ENCODE measurements at places on chromosomes 12 and 14.

- peaks cover 9% of the 10 kb centered on the region for H3K4me1 ChIP-seq
- peak overlapping the region; percentile 12 for H3K27ac ChIP-seq
- H3K27me3 ChIP-seq: no peaks in the 10 kb centered on the region
Observed at GRCh38 chr12:3034067-3034750, 43.0 kb upstream of the TSPAN9 start.

- no peaks in the 10 kb centered on the region for H3K4me1 ChIP-seq
- H3K27me3 ChIP-seq: no peaks in the 10 kb centered on the region
- no peak for DNase-seq
Observed at GRCh38 chr14:98716133-98716532, 555.9 kb downstream of the BCL11B start.

DNA sequence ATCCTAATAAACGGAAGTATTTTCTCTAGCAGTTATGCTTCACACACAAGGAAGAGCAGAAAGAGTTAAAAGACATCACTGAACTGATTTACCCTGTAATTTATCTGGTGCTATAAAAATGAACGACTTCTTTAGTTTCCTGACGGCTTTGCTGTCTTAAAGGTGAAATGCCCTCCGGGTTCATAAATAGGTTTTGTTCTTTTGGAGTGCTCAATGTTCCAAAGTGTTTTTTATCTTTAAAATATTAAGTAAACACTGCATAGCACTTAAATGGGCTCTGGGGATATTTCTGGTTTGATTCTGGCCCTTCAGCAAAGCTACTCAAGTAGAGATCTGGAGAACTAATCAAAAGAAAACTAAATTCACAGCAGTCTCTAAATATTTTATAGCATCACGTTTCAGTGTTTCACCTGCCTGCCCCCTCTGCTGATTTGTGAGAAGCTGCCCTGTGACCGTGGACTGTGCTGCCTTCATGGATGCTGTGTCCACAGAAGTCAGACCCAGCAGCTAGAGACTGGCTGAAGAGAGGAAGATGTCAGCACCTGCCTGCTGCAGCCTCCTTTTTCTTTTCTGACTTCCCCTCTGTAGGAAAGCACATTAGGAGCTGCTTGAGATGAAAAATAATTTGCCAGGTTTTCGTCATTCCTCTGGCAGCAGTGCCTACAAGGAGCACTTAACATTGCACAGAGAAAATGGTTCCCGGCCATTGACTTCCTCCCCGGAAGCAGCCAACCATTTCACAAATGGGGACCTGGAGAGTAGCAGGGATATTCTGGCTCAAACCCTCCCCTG is 205.1 kb upstream of the FSCB start:
- no peak overlapping the region for H3K27ac ChIP-seq
- no peak for DNase-seq
- H3K4me3 ChIP-seq: no peak overlapping the region
- no peaks in the 10 kb centered on the region for H3K27me3 ChIP-seq
- H3K4me1 ChIP-seq: no peaks in the 10 kb centered on the region
- no peaks in the 10 kb centered on the region for H3K36me3 ChIP-seq

DNA sequence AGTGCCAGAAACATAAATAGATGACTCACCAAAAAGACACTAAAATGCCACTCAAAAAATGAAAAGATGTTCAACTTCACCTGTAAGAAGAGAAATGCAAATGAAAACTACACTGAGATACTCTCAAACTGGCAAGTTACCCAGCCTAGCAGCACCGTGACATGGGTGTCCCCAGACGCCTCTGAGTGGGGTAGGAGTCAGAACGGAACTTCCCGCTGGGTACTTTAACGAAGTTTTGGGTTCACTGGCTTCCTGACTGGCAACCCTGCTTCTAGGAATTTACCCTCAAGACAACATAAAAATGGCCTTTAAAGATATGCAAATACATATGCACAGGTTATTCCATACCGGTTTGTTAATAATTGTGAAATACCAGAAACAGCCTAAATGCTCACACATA is 52.6 kb downstream of the RIMBP2 start:
- no peak overlapping the region for H3K27ac ChIP-seq
- no peak for DNase-seq
- H3K4me1 ChIP-seq: no peaks in the 10 kb centered on the region
- no peak overlapping the region for H3K4me3 ChIP-seq

- no peak overlapping the region for H3K27ac ChIP-seq
- H3K4me3 ChIP-seq: no peak overlapping the region
- no peak for DNase-seq
- no peaks in the 10 kb centered on the region for H3K36me3 ChIP-seq
- H3K27me3 ChIP-seq: no peaks in the 10 kb centered on the region
Observed at GRCh38 chr12:121175383-121176119, 34.4 kb upstream of the P2RX4 start.

GRCh38 chr14:20998139-20998538 is 954 bp upstream of the SLC39A2 start:
- peak overlapping the region; percentile 49 for H3K4me3 ChIP-seq
- H3K27ac ChIP-seq: peak overlapping the region; percentile 96
- H3K36me3 ChIP-seq: peaks cover 29% of the 10 kb centered on the region
- peaks cover 34% of the 10 kb centered on the region for H3K4me1 ChIP-seq
- DNase-seq: no peak
- no peaks in the 10 kb centered on the region for H3K27me3 ChIP-seq

DNA sequence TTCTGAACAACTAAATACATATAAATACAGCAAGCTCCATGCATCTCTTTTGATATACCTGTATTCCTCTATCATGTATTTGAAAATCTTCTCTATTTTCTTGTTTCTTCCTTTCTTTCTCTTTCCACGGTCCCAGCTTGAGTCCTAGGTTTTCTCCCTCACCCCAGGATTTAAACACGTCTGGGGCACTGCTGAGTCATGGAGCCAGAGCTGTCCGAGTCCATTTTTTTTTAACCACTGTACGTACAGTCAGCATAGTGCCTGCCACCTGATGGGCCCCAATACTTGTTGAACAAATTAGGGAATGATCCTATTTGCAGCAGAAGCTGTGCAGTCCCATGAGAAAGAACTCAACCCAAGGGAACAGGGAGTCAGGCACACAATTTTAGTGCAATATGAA is 158.1 kb downstream of the ATP23 start:
- no peak for DNase-seq
- no peak overlapping the region for H3K27ac ChIP-seq
- H3K27me3 ChIP-seq: peaks cover 15% of the 10 kb centered on the region
- H3K4me3 ChIP-seq: no peak overlapping the region
- H3K36me3 ChIP-seq: no peaks in the 10 kb centered on the region
- H3K4me1 ChIP-seq: no peaks in the 10 kb centered on the region

GRCh38 chr12:18139989-18140596 is 50.1 kb upstream of the RERGL start:
- no peak for DNase-seq
- no peak overlapping the region for H3K27ac ChIP-seq
- no peaks in the 10 kb centered on the region for H3K36me3 ChIP-seq

DNA sequence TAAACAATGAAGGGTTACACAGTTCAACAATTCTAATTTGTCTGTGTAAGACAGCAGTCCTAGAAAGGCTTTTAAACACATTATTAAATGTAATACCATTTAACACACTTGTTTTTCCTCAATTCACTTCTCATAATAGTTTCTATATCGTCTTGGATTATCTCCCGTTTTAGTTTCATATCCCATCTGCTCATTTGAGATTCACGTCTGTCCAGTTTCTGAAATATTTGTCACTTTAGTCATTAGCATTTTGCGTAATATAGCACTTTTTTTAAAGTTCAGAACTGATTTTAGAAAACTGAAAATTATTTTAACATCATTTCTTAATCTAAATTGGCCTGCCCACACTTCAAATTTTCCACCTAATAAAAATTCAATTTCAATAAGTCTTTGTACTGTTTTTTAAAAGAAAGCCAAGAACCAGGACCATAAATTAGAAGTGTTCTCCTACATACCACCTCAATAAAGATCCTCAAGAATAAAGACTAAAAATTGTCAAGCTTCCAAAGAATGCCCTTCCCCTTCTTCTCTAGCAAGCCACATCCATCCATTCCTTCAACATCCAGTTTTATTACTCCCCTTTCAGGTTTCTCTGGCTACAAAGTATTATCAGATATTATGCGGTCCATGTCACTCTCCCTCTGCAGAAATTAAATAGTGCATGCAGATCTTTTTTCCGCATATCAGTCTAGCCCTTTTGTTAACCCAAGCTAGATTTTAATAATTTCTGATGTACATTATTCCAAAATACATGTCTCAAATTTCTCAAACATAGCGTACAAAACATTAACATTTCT is 11.9 kb downstream of the MED13L start:
- no peaks in the 10 kb centered on the region for H3K36me3 ChIP-seq
- no peak overlapping the region for H3K27ac ChIP-seq
- peaks cover 37% of the 10 kb centered on the region for H3K4me1 ChIP-seq
- H3K4me3 ChIP-seq: no peak overlapping the region
- no peaks in the 10 kb centered on the region for H3K27me3 ChIP-seq
- no peak for DNase-seq

GRCh38 chr14:98293576-98293975 is 978.4 kb downstream of the BCL11B start:
- no peak for DNase-seq
- H3K27ac ChIP-seq: no peak overlapping the region
- H3K4me1 ChIP-seq: no peaks in the 10 kb centered on the region
- H3K4me3 ChIP-seq: no peak overlapping the region

GRCh38 chr14:34107441-34107840 is 156.6 kb upstream of the EGLN3 start:
- peaks cover 7% of the 10 kb centered on the region for H3K4me1 ChIP-seq
- no peaks in the 10 kb centered on the region for H3K36me3 ChIP-seq
- no peaks in the 10 kb centered on the region for H3K27me3 ChIP-seq
- H3K27ac ChIP-seq: no peak overlapping the region
- H3K4me3 ChIP-seq: no peak overlapping the region

DNA sequence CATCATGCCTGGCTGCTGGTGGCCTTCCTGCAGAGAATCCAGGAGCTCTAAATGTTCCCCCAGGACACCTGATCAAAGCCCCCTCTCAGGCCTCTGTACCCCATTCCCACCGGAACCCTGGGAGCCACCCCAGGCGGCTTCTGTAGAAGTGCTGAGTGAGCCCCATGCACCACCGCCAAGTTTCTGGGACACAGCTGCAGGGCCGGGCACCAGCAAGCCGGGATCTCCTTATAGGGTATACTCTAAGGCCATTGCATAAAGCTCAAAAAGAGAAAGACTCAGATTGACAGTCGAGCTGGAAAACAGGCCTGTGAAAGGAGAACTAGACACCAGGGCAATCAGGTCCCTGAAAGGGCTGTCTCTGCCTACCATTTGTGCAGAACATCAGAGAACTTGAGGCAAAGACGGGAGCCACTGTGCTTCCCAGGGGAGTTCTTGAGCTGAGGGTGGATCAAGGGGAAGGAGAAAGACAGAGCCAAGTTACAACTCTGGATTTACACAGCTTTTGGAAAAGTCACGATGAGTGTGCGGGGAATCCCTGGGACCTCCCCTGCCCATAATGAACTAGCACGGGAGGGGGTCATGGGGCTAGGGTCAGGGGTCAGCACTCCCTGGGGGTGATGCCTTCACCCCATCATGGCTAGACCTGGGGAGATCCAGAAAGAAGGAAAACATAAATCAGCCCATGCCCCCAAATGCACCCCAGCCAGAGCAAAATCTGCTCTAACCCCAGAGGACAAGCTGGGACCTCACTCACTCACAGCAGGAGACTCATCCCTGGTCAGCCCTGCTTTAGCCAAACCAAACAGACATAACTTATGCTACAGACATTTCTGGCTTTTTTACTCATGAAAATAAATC is 51.1 kb downstream of the ITPK1 start:
- H3K4me3 ChIP-seq: no peak overlapping the region
- no peak for DNase-seq
- H3K36me3 ChIP-seq: no peaks in the 10 kb centered on the region
- peaks cover 15% of the 10 kb centered on the region for H3K4me1 ChIP-seq
- no peak overlapping the region for H3K27ac ChIP-seq

DNA sequence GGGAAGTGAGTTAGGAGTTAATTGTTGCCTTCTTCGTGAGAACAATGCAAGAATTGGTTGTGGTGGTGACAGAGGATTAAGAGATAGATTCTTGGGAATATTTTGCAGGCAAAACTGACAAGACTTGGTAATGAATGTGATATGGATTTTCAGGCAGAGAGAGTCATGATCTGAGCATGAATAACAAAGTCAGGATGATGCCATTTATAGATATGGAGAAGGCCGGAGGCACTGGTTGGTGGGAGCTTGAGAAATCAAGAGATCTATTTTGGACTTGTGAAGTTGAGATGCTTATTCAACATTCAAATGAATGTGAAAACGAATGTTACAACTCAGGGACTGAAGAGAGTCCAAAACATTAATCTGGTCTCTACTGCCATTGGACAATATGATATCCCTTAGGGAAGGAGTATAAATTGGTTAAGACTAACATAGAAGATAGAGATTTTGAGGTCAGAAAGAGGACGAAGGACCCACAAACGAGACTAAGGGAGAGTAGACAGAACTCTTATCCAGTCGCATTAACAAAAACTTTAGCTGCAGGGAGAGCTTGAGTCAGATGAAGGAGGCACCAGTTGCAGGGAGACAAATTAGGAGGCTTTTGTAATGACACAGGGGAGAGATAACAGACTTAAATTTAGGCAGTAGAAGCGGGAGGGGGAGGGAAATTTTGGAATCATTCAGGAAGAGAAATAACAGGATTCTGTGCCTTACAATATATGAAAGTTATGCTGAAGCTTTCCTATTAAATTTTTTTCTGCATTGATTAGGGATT is 1090.6 kb downstream of the GALC start:
- H3K36me3 ChIP-seq: no peaks in the 10 kb centered on the region
- H3K27ac ChIP-seq: no peak overlapping the region
- no peaks in the 10 kb centered on the region for H3K27me3 ChIP-seq

GRCh38 chr14:90853116-90853515 is 36.9 kb upstream of the TTC7B start:
- no peaks in the 10 kb centered on the region for H3K36me3 ChIP-seq
- H3K4me1 ChIP-seq: peaks cover 4% of the 10 kb centered on the region
- no peak for DNase-seq
- no peaks in the 10 kb centered on the region for H3K27me3 ChIP-seq

DNA sequence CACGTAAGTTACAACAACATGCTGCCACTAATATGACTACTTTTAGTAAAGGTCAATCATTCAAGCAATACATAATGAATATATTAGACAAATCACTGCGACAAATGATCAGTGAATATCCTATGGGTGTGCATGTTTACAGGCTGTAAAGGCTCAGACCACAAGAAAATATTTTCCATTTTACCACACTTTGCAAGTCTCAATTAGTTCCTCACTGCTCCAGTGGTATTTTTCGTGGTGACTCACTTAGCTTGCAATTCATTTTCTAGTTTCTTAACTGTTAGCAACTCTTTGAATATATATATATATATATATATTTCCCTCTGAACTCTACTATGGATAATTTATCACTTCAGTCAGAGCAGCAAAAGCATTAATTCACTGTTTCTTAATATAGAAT is 96.9 kb downstream of the EML5 start:
- no peaks in the 10 kb centered on the region for H3K36me3 ChIP-seq
- no peak overlapping the region for H3K27ac ChIP-seq
- H3K4me1 ChIP-seq: no peaks in the 10 kb centered on the region
